ENCODE measurements at places on chromosomes 1 and 21. TPM values are rescaled to one million over a fixed set of nuclear protein-coding genes. Genes with fewer than 3 reads are reported as not detected.
A peak's percentile ranks its signal among the peaks of the same experiment; 100 is the strongest.

GRCh38 chr1:54583871-54584270 is 35.8 kb downstream of the ACOT11 start:
- H3K4me3 ChIP-seq = no peak overlapping the region
- no peak for DNase-seq
- H3K36me3 ChIP-seq = no peaks in the 10 kb centered on the region
- H3K27me3 ChIP-seq = no peaks in the 10 kb centered on the region
- no peaks in the 10 kb centered on the region for H3K4me1 ChIP-seq
- no peak overlapping the region for H3K27ac ChIP-seq

DNA sequence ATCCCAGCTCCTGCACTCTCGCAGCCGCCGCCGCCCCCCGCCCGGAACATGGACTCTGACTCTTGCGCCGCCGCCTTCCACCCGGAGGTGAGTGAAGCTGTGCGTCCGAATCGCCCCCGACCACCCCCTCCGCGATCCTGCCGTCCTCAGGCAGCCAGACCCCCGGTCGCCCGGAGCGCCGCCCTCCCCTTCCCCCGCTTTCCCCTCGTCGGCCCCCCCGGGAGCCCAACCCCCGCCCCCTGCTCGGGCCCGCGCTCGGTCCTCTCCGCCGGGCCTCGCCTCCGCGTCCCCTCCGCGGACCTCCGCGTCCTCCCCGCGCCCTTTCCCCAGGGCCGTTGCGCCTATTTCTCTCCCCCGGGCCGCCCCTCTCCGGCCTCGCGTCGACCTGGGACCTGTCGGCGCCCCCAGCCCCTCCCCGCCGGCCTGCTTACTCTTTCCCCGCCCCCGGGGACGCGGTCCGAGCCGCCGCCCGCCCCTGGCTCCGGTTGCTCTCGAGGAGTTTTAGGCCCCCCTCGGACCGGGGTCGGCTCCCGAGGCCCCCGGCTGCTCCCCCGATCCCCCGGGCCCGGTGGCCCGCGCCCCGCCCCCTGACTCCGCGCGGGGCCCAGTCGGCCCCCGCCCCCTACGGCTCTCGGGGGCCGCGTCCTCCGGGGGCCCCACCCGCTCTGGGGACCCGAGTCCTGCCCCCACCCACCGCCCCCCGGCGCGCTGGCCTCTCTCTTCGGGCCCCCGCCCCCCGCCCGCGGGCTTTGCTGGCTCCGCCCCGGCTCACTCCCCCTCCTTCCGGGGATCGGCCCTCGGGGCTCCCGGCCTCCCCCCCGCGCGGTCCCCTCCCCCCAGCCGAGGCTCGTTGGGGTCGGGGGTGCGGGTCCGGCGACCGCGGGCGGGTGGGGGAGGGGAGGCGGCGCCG is 743 bp downstream of the PHF13 start:
- H3K36me3 ChIP-seq = no peaks in the 10 kb centered on the region
- peaks cover 17% of the 10 kb centered on the region for H3K4me1 ChIP-seq
- DNase-seq = peak; percentile 43
- H3K4me3 ChIP-seq = peak overlapping the region; percentile 34
- no peaks in the 10 kb centered on the region for H3K27me3 ChIP-seq

- no peaks in the 10 kb centered on the region for H3K4me1 ChIP-seq
- DNase-seq = no peak
- H3K27ac ChIP-seq = no peak overlapping the region
- no peaks in the 10 kb centered on the region for H3K27me3 ChIP-seq
- H3K4me3 ChIP-seq = no peak overlapping the region
Measured at GRCh38 chr21:28509031-28509430, 483.6 kb downstream of the LTN1 start.

DNA sequence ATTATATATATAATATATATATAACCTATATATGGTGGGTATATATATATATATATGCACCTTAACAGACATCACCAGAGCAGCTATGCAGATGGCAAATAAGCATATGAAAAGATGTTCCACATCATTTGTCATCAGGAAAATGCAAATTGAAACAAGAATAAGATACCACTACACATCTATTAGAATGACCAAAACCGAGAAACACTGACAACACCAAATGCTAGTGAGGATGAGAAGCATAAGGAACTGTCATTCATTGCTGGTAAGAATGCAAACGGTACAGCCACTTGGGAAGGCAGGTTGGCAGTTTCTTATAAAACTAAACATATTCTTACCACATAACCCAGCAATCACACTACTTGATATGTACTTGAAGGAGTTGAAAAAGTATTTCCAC is 219.8 kb upstream of the PRMT6 start:
- no peaks in the 10 kb centered on the region for H3K4me1 ChIP-seq
- no peaks in the 10 kb centered on the region for H3K36me3 ChIP-seq
- DNase-seq = no peak

GRCh38 chr1:14543191-14543840 is 55.2 kb upstream of the KAZN start:
- no peak overlapping the region for H3K27ac ChIP-seq
- no peaks in the 10 kb centered on the region for H3K36me3 ChIP-seq
- no peaks in the 10 kb centered on the region for H3K27me3 ChIP-seq
- H3K4me1 ChIP-seq = no peaks in the 10 kb centered on the region

DNA sequence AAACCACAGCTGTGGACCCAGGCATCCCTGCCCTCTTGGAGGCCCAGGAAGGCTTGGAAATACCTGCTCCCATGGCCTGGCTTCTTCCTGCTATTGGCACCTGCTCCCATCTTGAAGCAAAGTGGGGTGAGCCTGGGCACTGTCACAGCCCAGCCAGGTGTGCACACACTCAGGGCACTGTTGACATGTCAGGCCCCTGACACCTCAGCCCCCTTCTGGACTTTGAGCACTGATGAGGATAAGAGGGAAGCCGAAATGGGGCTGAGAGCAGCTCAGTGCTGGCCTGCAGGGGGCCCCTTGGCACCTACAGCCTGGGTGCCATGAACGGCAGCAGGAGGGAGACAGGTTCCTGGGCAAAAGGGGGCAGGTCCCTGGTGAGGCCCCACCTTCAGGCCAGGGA is 55.9 kb downstream of the DAB1 start:
- no peak overlapping the region for H3K27ac ChIP-seq
- DNase-seq = no peak
- no peak overlapping the region for H3K4me3 ChIP-seq
- no peaks in the 10 kb centered on the region for H3K27me3 ChIP-seq
- no peaks in the 10 kb centered on the region for H3K4me1 ChIP-seq

GRCh38 chr1:59318271-59318860 is 21.5 kb downstream of the FGGY start:
- H3K27ac ChIP-seq = no peak overlapping the region
- H3K36me3 ChIP-seq = no peaks in the 10 kb centered on the region
- no peak for DNase-seq
- no peaks in the 10 kb centered on the region for H3K27me3 ChIP-seq
- peaks cover 29% of the 10 kb centered on the region for H3K4me1 ChIP-seq

GRCh38 chr1:33219886-33220661 is 36.2 kb upstream of the ZNF362 start:
- H3K27me3 ChIP-seq = no peaks in the 10 kb centered on the region
- no peak overlapping the region for H3K27ac ChIP-seq
- no peaks in the 10 kb centered on the region for H3K36me3 ChIP-seq
- no peak overlapping the region for H3K4me3 ChIP-seq
- H3K4me1 ChIP-seq = peaks cover 6% of the 10 kb centered on the region

- no peak overlapping the region for H3K4me3 ChIP-seq
- H3K36me3 ChIP-seq = no peaks in the 10 kb centered on the region
- H3K4me1 ChIP-seq = no peaks in the 10 kb centered on the region
- H3K27me3 ChIP-seq = no peaks in the 10 kb centered on the region
Measured at GRCh38 chr1:178739285-178740045, 14.4 kb downstream of the RALGPS2 start.

DNA sequence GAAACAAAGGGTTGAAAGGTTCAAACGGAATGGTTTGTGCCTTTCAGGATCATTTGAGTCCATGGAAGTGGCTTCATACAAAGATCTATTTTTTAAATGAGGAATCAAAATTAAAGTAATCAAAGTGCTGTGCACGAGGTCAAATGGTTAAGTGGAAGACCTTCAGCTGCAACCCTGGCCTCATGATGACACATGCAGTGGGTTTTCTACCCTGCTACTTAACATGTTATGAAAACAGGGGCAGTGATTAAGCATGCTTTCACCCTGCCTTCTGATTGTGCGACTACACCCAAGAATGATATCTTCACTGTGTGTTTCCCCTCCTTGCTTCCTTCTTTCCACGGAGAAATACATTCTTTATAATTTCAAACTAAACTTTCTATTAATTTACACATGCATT is 604.2 kb downstream of the LRRIQ3 start:
- no peaks in the 10 kb centered on the region for H3K36me3 ChIP-seq
- H3K4me1 ChIP-seq = no peaks in the 10 kb centered on the region
- H3K4me3 ChIP-seq = no peak overlapping the region
- no peak for DNase-seq
- H3K27me3 ChIP-seq = no peaks in the 10 kb centered on the region
- no peak overlapping the region for H3K27ac ChIP-seq

GRCh38 chr1:186689376-186689775 is 9.2 kb upstream of the PTGS2 start:
- H3K27me3 ChIP-seq = no peaks in the 10 kb centered on the region
- H3K4me3 ChIP-seq = no peak overlapping the region
- no peak for DNase-seq
- H3K4me1 ChIP-seq = no peaks in the 10 kb centered on the region
- H3K36me3 ChIP-seq = no peaks in the 10 kb centered on the region
- no peak overlapping the region for H3K27ac ChIP-seq

DNA sequence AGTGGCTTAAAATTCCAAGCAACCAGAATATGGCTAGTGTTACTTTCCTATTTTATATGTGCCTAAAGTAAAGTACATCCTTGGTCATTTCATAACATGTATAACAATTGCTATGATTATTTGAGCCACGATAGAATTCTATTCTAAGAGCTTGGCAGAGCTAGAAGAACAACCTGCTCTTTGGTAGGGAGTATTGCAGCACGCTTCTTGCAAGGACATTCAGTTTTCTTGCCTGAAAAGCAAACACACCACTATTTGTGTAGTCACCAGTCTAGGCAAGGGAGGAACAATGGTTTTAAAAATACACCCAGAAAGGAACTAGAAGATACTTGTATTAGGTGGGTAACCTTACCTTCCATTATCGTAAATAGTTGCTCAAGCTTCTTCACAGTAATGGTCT is 51.5 kb downstream of the CNST start:
- H3K4me3 ChIP-seq = no peak overlapping the region
- peaks cover 9% of the 10 kb centered on the region for H3K36me3 ChIP-seq
- DNase-seq = no peak
- no peak overlapping the region for H3K27ac ChIP-seq
- no peaks in the 10 kb centered on the region for H3K4me1 ChIP-seq
- H3K27me3 ChIP-seq = no peaks in the 10 kb centered on the region

- H3K36me3 ChIP-seq = no peaks in the 10 kb centered on the region
- no peak for DNase-seq
- H3K27me3 ChIP-seq = peaks cover 45% of the 10 kb centered on the region
- H3K27ac ChIP-seq = no peak overlapping the region
- H3K4me1 ChIP-seq = peaks cover 5% of the 10 kb centered on the region
- H3K4me3 ChIP-seq = no peak overlapping the region
Measured at GRCh38 chr1:94248956-94249688, 11.7 kb upstream of the ARHGAP29 start.

DNA sequence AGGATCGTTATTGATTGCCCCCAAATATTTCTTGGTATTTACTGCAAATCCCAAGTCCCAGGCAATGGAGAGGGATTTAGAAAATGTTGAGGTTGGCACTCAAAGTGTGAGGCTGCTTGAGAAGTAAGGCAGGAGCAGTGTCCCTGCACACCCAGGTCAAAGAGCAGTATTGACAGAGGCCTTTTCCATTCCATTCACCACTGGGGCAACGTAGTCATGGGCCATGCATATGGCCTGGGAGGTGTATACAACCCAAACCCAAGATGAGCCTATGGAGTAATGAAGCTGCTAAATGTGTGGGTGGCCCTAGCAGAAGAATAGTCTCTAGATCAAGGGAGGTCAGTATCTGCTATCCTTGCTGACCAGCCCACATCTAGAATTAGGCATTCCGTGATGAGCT is 245.6 kb downstream of the FOXD2 start:
- no peak overlapping the region for H3K27ac ChIP-seq
- H3K4me3 ChIP-seq = no peak overlapping the region
- H3K27me3 ChIP-seq = no peaks in the 10 kb centered on the region
- no peaks in the 10 kb centered on the region for H3K36me3 ChIP-seq

DNA sequence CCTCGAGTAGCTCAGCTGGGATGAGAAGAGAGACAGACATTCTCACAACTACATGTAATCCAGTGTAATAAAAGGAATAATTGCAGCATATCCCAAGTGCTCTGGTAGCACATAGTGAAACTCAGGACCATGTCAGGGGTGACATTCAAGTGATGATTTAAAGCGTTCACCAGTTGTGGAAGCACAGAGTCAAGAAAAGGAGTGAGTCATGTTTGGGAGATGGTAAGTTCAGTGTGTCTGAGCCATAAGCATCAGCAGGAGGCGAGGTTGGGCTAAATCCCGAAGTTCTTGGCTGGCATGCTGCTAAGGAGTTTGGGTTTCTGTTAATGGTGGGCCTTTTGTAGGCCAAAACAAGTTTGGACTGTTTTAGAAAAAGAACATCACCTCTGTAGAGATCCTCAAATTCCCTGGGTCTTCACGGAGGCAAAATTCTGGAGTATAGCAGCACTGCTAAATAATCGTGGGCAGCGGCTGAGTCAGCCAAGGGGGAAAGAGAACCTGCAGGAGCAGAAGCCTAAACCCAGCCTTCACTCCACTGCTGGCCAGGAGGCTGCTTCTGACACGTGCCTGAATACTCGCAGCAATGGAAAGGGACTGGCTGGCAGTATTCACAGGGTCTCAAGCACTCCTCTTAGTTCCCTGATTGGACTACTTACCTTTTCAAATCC is 7.2 kb upstream of the NHLH1 start:
- H3K36me3 ChIP-seq = peaks cover 50% of the 10 kb centered on the region
- no peaks in the 10 kb centered on the region for H3K4me1 ChIP-seq
- no peak for DNase-seq
- no peaks in the 10 kb centered on the region for H3K27me3 ChIP-seq
- H3K4me3 ChIP-seq = no peak overlapping the region

DNA sequence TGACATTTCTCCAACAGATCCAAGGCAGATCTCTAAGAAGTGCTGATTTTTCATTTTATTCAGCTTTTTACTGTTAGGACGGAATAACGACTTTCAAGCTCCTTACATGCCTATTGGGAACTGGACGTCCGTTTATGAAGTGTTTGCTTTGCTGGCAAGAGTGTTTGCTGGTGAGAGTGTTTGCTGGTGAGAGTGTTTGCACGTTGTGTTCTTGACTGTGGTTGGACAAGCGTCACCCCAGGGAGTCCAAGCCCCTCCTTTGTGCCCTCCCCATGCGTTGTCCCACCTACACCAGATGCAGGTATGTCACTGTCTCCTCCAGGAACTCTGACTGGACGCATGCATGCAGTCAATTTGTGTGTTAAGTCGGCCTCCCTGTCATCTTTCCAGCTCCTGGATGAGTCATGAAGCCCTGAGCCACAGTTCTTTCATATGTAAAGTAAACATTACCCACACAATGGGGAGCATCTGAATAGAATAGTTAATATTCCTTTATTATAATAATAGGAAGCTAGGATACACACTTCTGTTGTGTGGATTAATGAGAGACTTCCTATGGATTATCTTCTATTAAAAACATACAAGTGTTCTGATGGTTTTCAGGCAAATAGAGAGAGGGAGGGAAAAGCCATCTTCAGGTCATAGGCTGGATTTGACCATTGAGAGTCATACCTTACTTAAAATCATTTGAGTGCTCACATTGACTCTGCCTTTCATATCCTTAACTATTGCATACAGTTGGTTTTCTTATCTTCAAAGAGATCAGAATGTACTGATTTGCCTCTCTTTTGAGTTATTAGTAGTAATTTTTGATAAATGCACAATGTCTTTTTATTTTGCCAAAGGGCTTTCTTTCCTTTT is 119.2 kb downstream of the GALNT2 start:
- no peak overlapping the region for H3K4me3 ChIP-seq
- H3K27ac ChIP-seq = no peak overlapping the region
- H3K27me3 ChIP-seq = no peaks in the 10 kb centered on the region
- no peaks in the 10 kb centered on the region for H3K36me3 ChIP-seq

TMCC2 gene
- total RNA-seq = 0.93 TPM

SLC30A1 gene
- 8.4 TPM for total RNA-seq

LHX8 gene
- total RNA-seq = not detected

WNT2B gene
- total RNA-seq = 0.16 TPM

IL20 gene
- not detected for total RNA-seq

CCDC27 gene
- not detected for total RNA-seq

Data from natural killer cell (primary cell).